Esophagus muscularis mucosa (tissue), 4 donors: ENCODE measurements at places on chromosomes 16 and 17. TPM values are rescaled to one million over a fixed set of nuclear protein-coding genes. Genes with fewer than 3 reads are reported as not detected.

DNA sequence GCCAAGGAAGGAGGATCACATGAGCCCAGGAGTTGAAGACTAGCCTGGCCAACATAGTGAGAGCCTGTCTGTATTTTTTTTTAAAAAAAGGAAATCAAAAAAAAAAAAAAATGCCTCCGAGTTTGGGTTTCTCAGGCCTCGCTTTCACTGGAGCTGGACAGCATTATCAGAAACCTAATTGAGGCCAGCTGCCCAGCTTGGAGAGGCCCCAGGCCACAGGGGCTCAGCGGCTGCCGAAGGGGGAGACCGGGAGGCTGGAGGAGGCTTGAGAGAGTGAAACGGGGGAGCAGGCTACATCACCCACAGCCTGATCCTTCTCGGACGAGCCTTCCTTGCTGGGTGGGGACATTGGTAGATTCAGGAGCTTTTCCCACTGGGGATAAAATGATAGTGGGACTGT is 5.1 kb downstream of the TTYH2 start:
- no peak for DNase-seq

SERPINF2 gene
- 3.7 TPM for total RNA-seq

- DNase-seq, result peak; percentile 96
Observed at GRCh38 chr16:70746040-70746707, 54.8 kb downstream of the VAC14 start.

- no peak for DNase-seq
Observed at GRCh38 chr16:82715833-82716232, 89.1 kb downstream of the CDH13 start.

SLFN14 gene
- total RNA-seq, result not detected
